Esophagus squamous epithelium (tissue), 5 donors: ENCODE measurements at places on chromosomes 12 and 14.

- DNase-seq: no peak
These were observed 21.3 kb upstream of the HSP90B1 start for GRCh38 chr12:103908877-103909276.

- DNase-seq: no peak
These were observed 289.1 kb downstream of the CACNA1C start for GRCh38 chr12:2341871-2342270.

DNA sequence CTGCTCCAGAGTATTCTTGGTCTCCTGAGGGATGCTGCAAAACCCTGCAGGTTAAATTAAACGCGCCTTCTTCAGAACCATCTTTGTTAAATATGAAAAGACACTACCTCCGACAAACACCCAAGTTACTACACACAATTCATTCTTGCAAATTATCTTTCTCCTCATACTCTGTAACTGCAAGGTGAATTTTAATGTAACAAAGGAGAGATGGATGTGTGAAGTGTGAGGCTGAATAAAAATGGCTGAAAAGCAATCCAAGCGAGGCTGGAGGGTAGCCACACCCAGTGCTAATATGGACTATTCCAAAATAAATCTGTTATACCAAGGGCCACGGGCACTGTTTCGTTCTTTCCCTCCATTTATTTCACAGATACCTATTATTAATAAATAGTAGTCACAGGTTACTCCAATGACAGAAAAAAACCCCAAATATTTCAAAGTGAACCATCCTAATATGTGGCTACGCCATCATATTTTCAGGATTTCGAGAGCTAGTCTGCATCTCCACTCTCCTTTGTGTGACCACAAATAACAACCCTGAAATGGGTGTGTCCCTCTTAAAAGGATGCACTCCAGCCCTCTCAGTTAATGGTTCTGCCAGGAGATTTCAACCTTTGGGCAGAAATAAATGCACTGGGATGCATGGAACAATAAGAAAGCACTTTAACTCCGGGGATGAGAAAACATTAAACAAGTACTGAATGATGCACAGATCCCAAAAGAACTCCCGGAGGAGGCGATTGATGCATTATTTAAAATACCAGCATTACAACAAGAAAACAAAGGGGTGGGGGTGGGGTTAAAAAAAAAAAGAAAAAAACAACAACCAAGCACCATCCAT lies 53.1 kb upstream of the CCDC175 start:
- no peak for DNase-seq

- no peak for DNase-seq
These were observed 401.7 kb downstream of the DPF3 start for GRCh38 chr14:72492196-72492595.

DNA sequence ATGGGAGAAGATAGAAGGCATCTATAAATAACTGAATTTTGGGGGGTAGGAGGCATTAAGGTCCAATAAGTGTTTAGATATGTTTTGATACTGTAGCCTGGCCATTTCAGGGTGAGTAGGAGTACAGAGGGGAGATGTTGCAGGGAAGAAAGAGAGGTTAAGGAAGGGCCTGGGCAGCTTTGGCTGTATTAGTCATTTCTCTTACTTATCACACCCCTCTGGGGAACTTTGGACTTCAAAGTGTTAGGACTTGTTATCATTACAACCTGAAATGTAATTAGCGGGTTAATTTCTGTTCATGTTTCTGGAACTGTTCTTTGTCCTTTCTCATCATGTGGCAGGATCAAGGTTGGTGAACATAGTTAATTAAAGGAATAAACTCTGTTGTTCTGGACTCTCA lies 40.3 kb downstream of the SUSD6 start:
- DNase-seq: no peak

DNA sequence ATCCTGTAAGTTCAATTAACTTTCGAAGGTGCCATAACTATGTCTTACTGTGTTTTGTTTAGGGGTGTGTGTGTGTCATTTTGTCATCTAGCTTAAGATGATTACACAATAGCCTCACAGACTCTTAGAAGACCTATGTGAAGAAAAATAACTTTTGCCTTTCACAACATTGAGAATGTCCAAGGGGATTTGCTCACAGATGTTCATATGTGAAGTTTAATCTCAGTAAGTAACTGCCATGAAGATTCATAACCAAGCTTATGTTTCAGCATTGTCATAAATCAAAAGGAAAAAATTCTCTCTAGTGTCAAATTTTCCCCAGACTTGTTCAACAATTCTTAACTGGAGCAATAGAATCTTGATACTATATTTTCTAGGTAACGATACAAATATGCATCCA lies 226.1 kb upstream of the PRKD1 start:
- DNase-seq: no peak

GRCh38 chr12:77328326-77328725 lies 263.0 kb upstream of the E2F7 start:
- DNase-seq: no peak

DNA sequence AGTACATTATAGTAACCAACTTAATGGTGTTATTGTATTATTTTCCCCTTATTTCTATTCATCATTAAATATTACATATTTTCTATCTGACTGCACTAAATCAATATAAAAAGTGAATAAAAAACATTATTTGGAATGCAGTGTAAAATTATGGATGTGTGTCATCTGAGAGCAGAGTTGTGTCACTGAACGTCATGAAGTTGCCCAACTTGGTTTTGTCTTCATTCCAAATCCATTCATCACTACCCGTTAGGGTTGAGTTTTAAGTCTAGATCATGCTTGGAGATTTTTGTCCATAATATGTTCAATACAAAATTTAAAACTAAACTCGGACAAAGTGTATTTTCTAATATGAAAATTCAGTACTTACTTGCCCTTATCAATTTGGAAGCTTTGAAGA lies 16.1 kb downstream of the KLRF1 start:
- no peak for DNase-seq

GRCh38 chr12:113980537-113981337 lies 14.6 kb upstream of the RBM19 start:
- DNase-seq: no peak

GRCh38 chr14:70731447-70732239 lies 77.7 kb downstream of the MAP3K9 start:
- DNase-seq: no peak

DNA sequence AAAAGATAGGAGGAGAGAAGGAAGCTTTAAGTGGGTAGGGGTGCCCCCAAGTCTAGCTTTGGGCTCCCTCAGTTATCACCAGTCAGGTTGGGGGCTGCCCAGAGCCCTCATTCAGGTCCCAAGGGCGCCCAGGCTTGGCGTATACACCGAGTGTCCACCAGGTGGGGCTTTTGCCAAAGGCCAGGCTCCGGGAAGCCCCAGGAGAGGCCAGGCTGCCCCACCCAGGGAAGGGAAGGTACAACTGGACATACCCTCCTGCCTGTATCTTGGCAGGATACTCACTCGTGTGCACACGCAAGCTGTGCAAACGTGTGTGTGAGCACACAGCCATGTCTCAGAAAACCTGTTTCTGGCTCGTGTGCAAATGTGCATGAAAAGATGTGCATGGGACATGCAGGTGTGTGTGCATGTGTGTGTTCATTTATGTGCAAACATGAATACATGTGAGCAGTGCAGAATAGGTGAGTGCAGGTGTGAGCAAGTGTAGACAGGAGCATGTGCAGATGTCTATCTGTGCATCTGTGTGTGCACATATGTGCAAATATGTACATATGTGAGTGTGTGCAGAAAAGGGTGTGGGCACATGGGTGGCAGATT lies 103.9 kb upstream of the MYL2 start:
- DNase-seq: no peak

DNA sequence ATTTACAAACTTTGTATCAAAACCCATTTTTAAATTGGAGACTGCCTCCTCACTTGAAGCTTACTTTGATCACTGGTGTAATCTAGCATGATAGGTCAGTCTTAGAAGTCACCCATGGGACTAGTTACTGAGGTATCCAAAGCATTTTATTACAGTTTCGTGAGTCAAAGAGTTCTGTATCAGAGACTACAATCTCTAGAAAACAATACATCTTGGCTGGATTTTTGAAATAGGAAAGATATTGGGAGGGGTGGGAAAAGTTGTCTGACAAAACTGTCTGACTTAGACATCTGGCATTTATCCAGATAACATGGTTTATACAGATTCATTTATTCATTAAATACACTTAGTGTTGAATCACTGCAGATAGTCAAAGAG lies 173.5 kb upstream of the PDZRN4 start:
- DNase-seq: no peak

GRCh38 chr12:122855928-122856831 lies 20.9 kb downstream of the HIP1R start:
- DNase-seq: no peak

- no peak for DNase-seq
These were observed 32.0 kb upstream of the CCND2 start for GRCh38 chr12:4241592-4241991.

GRCh38 chr12:41264281-41264680 lies 76.2 kb downstream of the PDZRN4 start:
- no peak for DNase-seq

DNA sequence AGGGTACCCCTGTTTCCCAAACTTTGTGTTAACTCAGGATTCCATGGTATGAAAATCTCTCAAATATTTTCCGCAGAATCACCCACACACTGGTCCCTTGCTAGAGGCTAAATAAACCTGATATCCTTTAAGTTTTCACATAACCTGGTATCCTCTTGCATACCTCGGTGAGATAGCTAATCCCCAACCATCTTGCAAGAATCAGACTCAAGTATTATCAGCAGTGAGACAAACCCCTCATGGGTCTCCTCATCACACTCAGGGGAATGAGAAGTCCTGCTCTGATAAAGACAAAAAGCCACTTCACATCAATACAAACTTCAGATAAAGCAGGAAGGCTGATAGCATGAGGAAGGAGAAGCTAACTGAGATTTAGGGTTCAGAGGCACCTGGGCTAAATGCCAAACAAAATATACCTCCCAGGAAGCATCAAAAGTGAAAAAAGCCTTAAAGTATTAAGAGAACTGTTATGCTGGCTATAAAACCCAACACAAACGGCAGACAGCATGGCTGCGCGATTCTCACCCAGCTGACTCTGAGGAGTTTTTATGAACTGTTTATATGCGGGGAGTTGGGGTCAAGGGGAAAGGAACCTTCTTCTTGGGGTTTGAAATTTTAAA lies 96.5 kb downstream of the FOXN3 start:
- no peak for DNase-seq

DNA sequence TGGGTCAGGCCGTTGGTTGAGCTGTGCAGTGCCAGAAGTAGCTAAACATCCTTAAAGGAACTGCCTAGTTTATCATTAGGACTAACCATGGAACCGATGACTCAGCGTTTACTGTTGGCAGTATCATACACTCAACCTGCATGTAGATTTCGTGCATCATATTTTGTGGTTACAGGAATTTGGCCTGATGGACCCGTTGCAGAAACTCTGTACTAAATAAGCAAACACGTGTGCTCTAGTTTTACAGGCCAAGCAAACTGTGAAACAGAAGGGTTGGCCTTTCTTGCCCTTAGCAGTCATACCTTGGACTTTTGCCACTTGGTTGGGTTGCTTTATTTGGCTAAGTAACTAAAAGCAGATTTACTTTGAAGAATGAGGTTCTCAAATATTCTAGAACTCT lies 35.6 kb downstream of the DGLUCY start:
- no peak for DNase-seq

- no peak for DNase-seq
These were observed 207.9 kb downstream of the BTG1 start for GRCh38 chr12:91937706-91938105.

DNA sequence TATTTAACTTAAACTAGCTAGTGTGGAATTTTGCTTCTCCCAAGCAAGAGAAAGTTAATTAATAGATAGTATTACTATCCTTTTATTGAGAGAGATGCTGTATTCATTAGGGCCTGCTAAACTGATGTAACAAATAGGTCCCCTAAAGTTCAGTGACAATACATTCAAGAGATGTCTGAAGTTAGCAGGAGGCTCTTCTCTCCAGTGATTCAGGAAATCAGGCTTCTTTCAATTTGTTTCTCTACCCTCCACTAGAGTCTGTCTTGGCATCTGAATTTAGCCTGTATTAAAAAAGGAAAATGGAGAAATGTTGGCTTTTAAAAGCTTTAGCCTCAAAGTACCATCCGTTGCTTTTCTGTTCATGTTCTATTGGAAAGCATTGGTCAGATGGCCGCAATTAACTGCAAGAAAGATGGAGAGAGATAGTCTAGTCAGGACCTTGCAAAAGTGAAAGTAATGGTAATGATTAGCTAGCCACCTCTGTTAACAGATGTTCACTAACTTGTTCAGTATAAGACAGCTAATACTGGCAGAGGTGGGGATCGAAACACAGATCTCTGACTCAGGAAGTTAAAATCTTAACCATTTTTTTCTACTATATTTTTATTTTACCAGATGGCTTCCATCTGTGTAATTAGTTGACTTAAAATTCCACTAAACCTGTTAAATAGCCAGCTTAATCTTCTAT lies 786.8 kb downstream of the TMTC2 start:
- no peak for DNase-seq

- no peak for DNase-seq
These were observed 95.0 kb upstream of the OTX2 start for GRCh38 chr14:56905282-56905681.

DNA sequence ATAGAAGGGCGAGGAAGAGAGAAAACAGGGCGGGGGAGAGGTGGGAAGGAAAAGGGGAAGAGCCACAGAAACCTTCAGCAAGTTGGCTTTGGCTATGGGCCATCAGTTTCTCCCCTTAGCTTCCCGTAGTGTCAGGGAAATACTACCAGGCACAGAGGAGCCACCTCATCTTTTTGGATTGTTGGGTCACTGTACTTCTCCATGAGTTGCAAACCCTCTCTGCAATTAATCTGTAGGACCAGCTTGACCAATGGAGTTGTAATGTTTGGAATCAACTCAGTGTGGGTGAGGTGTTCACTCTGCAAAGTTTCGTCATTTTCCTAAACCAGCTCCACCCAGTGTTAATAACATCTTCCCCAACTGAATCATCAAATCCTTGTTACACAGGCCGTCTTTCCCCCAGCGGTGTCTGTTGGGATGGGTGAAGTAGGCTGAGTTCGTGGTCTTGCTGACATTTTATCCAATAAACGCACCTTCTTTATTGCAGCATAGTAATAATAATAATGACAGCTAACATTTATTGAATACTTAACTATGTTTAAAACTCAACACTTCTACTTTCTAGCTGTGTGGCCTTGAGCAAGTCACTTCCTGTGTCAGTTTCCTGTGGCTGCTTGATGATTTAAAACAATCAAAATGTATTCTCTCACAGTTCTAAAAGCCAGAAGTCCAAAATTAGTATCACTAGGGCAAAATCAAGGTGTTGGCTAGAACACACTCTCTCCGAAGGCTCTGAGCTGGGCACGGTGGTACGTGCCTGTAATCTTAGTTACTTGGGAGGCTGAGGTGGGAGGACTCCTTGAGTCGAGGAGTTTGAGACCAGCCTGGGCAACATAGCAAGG lies 8.1 kb upstream of the GLTP start:
- no peak for DNase-seq
